ENCODE measurements at places on chromosomes 2 and 18.
A peak's percentile ranks its signal among the peaks of the same experiment; 100 is the strongest.

DNA sequence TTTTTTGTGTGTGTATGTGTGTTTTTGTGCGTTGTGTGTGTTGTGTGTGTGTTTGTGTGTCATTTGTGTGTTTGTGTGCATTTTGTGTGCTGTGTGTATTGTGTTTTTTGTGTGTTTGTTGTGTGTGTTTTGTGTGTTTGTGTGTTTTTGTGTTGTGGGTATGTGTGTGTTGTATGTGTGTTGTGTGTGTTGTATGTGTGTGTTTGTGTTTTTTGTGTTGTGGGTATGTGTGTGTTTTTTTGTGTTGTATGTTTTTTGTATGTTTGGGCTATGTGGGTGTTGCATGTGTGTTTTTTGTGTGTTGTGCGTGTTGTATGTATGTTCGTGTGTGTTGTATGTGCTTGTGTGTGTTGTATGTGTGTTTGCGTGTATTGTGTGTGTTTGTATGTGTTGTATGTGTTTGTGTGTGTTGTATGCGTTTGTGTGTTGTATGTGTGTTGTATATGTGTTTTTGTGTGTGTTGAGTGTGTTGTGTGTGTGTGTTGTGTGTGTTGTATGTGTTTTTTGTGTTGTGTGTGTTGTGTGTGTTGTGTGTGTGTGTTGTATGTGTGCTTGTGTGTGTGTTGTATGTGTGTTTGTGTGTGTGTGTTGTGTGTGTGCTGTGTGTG is 275.3 kb downstream of the HRH4 start:
- no peak for DNase-seq

GRCh38 chr18:11104307-11104706 is 45.1 kb downstream of the PIEZO2 start:
- DNase-seq: no peak

- DNase-seq: no peak
Observed at GRCh38 chr18:23300231-23300805, 152.8 kb upstream of the RIOK3 start.

DNA sequence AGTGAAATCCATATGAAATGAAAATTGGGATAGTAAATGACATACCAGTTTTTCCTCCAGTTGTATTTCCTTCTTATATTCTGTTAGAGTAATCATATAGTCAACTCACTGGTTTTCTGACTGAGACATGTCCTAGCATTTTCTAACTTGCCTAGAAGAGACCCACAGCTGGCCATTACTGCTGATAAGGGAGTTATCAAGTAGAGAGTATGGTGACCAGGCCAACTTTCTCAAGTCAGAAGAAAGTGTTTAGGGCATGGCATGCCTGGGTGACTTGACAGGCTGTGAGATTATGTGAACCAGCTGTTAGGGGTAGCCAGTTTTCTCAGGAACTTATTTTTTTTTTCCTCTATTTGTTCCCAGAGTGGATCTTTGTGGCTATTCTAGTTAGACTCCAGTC is 81.2 kb downstream of the GPD2 start:
- no peak for DNase-seq

DNA sequence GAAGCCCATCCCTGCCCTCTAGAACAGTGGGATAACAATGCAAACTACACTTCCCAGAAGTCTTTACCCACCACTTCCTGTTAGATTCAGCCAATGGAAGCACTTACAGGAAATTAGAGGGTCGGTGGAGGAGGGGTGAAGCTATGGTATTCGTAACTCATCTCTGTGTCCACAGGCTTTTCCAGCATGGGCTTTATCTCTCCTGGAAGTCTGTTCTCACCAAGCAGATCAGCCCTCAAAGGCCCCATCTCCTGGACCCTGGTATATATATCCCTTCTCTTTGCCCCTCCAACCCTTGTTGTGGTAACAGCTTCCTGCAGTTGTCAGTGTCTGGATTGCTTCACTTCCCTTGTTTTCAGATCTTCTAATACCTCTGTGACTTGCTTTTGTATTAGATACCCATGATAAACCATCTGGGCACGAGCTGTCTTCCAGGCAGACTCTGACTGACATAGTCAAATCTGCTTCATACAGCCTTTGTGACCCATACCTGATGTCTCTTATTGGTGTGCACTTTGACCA is 475.0 kb upstream of the POU3F3 start:
- peak; percentile 28 for DNase-seq

GRCh38 chr2:176525086-176525485 is 255.8 kb downstream of the MTX2 start:
- no peak for DNase-seq

DNA sequence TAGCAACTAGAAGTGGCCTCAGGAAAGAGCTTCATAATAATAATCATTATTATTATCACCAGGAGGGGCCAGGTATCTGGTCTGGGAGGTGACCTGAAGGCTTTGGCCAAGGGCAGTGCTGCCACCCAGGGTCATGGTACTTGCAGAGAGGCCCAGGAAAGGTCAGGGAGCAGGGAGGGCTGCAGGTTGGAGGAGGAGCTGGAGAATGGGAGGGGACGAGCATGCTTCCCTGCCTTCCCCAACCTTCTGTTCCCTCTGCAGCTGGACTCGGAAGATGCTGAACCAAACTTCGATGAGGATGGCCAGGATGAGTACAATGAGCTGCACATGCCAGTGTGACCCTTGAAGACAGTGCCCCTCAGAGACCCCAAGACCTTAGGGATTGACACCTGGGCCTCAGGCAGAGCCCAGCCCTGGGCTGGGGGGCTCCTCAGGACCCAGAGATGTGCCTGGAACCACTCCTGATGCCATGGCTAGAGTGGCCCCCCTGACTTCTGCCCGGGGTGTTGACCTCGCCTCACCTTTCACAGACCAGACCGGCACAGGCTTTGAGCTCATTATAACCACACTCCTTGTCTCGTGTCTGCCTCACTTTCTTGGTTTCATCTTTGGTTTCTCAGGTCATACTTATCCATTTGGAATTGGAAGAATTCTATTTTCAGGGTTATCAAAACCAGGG is 14.1 kb downstream of the SLC4A3 start:
- DNase-seq: no peak

- no peak for DNase-seq
Observed at GRCh38 chr2:220096406-220096805, 469.0 kb downstream of the SLC4A3 start.

GRCh38 chr2:114127372-114127771 is 237.5 kb downstream of the ACTR3 start:
- no peak for DNase-seq

DNA sequence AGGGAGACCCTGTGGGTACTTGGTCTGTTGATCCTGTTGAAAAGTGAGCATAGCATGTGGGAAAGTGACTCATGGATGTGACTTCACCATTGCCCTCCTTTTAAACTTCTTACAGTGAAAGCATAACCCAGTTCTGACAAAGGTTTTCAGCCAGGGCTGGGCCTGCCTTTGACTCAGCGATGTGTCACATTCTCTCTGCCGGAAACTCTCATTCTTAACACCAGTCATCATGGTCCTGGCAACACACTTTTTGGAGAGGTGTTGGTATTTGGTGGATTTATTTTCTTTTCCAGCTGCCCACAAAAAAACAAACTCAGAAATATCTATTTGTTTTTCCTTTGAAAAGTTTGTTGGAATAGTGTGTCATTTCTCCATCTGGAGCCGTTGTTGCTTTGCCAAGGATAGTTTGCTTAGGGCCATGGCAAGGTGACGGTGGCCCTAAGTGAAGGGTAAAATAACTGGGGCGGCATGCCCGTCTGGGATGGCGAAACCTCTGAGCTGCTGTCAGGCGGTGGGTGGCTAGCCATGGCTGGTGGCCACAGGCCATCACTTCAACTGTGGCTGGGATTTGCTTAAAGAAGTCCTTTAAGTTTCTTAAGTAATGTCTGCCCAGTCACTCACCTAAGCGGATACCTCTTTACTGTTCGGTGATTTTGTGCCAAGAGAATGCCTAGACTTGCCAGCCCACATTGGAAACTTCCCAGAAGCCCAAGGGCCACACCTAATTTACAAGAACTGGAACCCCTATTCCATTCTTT is 123.3 kb downstream of the LTBP1 start:
- DNase-seq: peak; percentile 59

GRCh38 chr2:188785061-188785460 is 189.1 kb upstream of the COL3A1 start:
- DNase-seq: no peak

DNA sequence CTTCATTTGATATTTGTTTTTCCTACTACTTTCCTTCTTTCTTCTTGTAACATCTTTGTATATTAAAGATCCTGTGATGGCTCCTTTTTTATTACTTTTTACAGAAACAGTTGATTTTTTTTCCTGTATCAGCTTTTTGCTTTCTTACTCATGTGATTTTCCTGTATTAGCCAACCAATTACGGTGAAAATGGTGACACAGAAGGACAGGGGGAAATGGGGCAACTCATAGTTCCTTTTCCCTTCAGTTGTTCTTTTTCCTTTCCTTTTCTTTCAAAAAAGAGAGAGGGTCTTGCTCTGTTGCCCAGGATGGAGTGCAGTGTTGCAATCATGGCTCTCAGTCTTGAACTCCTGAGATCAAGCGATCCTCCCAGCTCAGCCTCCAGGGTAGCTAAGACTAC is 117.8 kb downstream of the ATL2 start:
- DNase-seq: no peak

DNA sequence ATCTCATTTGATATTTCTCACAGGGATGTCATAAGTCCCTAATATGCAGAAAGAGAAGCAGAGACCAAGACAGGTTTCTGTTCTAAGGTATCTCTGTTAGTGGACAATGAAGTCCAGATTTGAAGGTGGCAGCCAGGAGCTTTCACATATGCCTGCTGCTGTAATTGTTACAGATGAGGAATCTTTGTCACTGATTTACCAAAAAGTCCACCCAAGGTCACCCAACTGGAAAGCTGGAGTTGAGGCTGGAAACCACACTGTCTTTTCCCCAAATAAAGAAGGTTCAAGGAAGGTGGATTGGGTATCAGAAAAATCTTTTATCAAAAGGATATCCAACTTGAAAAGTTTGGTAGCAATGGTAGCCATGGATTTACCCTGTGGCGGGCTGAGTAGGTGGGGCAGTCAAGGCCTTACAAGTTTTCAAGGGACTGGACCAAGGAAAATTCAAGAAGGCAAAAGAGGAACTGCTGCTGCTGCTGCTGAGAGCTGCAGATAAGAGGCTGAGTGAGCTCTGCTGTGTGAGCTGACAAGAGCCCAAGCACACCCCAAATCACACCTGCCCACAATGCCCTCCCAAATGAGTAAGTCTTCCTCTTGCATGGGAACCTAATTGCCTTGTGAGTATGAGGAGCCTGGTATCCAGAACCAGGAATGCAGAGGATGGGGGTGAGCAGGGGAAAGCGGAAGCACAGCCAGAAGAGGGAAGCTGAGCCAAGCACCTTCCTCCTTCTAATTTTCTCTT is 241.2 kb downstream of the ANAPC1 start:
- no peak for DNase-seq

- DNase-seq: no peak
Observed at GRCh38 chr2:182585001-182585400, 131.1 kb upstream of the DNAJC10 start.

DNA sequence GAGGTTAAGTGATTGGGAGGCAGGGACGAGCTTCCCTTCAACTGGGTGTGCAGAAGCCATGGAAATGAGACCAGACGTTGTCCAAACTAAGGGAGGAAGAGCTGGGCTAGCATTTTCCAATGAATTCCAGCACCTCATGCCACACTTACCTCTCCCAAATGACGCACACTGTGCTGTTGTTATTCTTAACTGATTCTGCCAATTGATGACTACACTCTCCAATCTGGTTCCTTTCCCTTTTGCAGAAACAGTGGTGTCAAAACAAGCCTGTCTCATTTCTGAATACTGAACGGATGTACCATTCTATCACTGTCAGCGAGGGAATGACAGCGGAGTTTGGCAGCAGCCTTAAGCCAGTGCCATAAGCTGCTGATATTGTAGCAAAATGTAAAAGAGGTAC is 380.5 kb upstream of the HNRNPA3 start:
- no peak for DNase-seq

GRCh38 chr2:224039080-224039769 is at the start of gene SERPINE2:
SERPINE2 (minus strand) TSS chr2:224039286; CDS start chr2:224001900, 37,386 bp downstream.
- peak; percentile 71 for DNase-seq

- DNase-seq: no peak
Observed at GRCh38 chr2:188318161-188318749, 26.6 kb downstream of the GULP1 start.

GRCh38 chr18:47680488-47680887 is 250.0 kb downstream of the SMAD2 start:
- no peak for DNase-seq

- DNase-seq: no peak
Observed at GRCh38 chr2:108377401-108377800, 353 bp upstream of the SULT1C4 start.

DNA sequence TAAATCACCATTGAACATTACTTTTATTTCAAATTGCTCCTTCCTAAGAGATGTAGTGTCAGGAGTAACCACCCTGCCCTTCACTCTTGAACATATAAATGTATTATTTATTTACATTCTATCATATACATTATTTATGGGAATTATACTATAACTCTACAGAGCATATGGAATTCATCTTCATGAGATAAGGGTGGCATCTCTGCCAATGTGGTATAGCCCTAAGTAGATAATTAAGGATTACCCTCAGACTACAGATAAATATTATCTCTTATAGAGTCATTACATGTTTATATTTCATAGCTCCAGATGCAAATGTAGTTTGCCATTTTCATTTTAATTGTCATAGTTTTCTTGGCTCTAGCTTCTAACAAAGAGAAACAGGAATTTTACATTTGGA is 17.3 kb downstream of the MEIS1 start:
- no peak for DNase-seq

DNA sequence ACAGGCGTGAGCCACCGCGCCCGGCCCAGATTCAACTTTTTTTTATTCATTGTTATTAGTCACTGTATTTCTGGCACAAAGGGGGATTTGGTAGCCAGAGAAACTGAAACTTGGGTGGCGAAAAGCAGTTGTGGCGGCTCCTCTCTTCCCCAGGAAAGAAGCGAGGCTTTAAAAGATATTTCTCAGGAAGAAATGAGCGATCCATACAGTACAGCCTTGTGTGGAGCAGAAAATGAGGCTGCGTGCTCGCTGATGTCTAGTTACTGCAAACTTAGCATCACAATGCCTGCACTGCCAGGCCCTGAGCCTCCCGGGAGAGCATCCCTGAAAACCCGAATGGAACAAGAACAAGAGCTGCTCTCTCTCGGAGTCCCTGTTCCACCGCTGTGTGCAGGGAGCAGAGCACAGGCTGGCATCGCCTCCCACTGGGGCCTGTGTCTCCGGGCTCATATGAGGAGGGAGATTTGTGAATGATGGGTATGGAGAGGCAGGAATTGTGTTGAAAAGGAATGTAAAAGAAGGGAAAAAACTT is 234.0 kb downstream of the ZNF516 start:
- DNase-seq: no peak

- no peak for DNase-seq
Observed at GRCh38 chr18:7778181-7778580, 211.1 kb downstream of the PTPRM start.

GRCh38 chr2:240713928-240714746 is 22.5 kb downstream of the AQP12A start:
- DNase-seq: no peak

GRCh38 chr2:1840046-1840445 is 95.7 kb upstream of the PXDN start:
- DNase-seq: no peak
